Stimulated activated CD8-positive, alpha-beta memory T cell treated with anti-CD3 and anti-CD28 coated beads, Interleukin-15, amount 100 ng/mL, for 48 hours (primary cell): ENCODE measurements at places on chromosomes 16 and 17.

GRCh38 chr16:57380671-57381462 is 8.6 kb downstream of the CX3CL1 start:
- DNase-seq: no peak

- DNase-seq: no peak
Measured at GRCh38 chr17:43524945-43525575, 21.1 kb downstream of the ETV4 start.

- DNase-seq: no peak
Measured at GRCh38 chr17:55171634-55172328, 93.0 kb upstream of the HLF start.

- no peak for DNase-seq
Measured at GRCh38 chr17:68305142-68305541, 13.8 kb downstream of the ARSG start.

GRCh38 chr17:1720856-1721386 is 3.6 kb upstream of the WDR81 start:
- peak; percentile 49 for DNase-seq

DNA sequence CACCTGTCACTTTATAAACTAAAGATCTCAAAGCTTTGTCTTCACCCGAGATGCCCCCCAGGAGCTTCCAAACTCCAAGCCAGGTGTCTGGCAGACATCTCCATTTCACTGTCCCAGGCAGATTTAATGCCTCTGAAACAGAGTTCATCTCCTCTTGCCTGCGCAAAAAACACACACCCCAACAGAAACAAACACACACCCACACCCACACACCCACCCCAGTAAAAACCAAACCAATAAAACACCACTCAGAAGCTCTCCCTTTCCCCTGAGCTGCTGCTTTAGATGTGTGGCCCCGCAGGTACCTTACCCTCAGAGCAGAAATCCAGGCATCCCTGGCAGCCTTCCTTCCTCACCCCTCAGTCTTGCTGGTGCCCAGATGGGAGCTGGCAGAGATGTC is 14.4 kb downstream of the SEC14L1 start:
- DNase-seq: no peak

GRCh38 chr16:3148256-3149192 is 13.7 kb downstream of the ZNF213 start:
- DNase-seq: no peak

DNA sequence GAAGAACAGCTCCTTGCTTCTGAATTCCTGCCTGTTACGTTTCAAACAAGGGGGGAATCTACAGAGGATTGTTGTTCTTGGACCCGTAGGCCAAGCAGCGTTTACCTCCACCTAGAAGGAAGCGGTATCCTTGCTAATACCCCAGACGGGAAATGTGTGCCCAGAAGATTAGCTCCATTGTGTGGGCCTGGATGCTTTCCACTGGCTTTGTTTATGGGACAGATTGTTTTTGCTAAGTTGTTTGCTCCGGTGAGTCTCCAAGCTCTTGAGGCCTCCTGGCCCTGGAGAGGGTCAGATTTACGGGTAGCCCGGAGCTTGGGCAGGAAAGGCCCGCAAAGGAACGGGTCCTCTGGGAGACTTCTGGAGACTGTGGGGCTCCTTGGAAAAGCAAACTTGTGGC is 28.4 kb upstream of the MRTFB start:
- no peak for DNase-seq

DNA sequence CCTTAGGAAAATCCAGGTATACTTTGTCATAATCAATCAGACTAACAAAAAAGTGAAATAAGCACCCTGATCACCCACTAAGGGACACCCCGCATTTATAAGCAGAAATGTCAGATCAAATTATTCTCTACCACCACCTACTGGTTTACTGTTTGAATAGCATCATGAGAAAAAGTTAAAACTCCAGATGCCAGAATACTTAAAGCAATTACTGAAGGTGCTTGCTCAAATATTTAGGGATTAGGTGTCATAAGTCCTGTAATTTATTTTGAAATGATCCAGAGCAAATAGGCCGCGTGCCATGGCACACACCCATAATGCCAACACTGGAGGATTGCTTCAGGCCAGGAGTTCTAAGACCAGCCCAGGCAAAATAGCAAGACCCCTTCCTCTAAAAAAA is 2.3 kb downstream of the TOP2A start:
- DNase-seq: no peak

- DNase-seq: no peak
Measured at GRCh38 chr17:61307905-61308886, 91.4 kb upstream of the TBX2 start.

DNA sequence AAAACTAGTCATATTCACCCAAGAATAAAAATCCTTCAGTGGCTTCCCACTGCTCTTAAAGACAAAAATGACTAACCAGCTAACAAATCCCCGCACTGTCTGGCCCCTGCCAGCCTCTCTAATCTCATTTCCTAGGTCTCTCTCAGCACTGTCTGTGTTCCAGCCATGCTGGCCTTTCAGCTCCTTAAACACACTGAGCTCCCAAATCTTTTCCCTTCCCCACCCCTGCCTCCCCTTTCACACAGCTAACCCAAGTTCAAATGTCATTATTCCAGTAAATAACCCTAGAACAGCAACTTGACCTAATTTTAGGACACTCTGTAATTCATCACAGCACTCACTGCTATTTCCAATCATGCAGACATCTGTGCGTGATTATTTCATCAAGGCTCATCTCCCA is 7.8 kb downstream of the SHCBP1 start:
- DNase-seq: no peak
